Mammary epithelial cell (primary cell): ENCODE measurements at places on chromosomes 3 and 15.

GRCh38 chr3:161274691-161275298 lies 53.7 kb downstream of the NMD3 start:
- peak; percentile 55 for DNase-seq

- DNase-seq, result no peak
These were observed 48.1 kb upstream of the XXYLT1 start for GRCh38 chr3:195319060-195319459.

DNA sequence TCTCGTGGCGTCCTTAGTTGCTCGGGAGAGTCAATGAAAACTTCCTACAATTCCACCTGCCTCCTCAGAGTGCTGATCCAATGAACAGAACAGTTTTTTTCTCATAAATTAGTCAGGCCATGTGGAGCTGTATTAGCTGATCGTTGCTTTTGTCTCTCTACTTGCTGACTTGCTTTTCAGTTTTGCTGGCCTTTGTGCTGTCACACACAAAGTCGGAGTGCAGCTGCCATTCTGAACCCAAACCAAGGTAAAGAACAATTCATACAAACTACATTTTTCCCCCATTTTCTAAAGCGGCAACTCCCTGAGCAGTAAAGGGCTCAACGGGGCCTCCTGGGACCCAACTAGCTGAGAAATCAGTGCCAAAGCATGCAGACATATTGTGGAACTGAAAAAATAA lies 43.1 kb downstream of the MEIS2 start:
- no peak for DNase-seq

- no peak for DNase-seq
These were observed 25.0 kb downstream of the TCF12 start for GRCh38 chr15:56943403-56943802.

DNA sequence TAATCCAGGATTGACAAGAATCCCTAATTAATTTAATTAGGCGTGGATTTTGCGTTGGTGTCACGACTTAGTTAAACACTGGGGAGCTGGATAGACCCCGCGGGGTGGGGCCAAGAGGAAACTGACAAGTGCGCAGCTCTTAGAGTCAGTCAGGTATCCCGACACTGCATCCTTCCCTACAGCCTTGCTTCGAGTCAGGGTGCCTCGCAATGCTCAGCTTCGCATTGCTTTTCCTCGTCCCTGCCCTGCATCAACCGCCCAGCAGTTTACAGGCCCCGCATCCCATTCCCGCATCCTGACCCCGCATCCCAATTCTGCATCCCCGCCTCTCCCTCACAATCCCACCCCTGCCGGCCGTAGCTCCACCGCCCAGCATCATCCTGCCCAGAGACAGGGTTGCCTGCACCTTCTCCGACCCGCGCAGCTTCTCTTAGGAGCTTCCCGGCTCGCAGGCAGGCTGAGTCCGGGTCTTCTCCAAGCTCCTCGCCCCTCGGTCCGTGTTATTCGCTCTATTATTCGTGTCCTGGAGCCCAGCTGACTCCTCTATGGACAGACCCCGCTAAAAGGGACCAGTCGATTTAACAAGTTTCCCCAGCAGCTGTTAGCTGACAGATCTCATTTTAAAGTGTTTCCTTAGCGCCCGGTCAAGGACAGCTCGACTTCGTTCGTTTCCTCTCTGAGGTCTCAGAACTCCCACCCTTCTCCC lies 699 bp upstream of the SHOX2 start:
- DNase-seq, result peak; percentile 9

DNA sequence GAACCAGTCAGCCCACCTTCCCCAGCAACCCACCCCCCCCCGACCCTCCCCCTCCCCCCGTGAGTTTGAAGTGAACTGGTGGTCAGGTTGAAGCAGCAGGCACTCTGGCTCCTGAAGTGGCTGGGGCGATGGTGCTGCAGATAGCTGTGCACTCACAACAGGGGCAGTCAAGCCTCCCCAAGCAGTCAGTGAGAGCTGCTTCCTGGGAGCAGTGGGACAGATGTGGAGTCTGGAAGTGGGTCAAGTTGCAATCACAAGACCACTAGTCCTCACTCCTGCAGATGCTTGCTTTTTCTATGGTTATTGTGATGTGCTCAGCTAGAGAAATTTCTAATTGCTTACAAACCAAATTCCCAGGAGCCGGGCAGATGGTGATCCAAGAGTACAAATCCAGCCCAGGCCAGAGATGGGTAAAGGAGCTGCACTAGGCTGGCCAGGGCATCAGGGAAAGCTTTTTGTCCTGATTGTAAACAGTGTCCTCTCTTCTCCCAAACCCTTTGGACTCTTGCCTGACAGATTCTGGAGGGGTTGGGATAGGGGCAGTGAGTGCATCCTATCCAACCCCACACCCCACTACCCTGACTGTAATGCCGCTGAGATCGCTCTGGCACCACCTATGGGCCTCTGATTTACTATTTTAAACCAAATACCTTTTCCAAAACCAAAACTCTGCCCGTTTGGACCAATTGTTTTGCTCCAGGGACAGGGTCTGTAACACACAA lies 9.8 kb upstream of the CLPX start:
- DNase-seq, result no peak

GRCh38 chr15:91100814-91101607 lies 954 bp downstream of the SV2B start:
- DNase-seq, result no peak

DNA sequence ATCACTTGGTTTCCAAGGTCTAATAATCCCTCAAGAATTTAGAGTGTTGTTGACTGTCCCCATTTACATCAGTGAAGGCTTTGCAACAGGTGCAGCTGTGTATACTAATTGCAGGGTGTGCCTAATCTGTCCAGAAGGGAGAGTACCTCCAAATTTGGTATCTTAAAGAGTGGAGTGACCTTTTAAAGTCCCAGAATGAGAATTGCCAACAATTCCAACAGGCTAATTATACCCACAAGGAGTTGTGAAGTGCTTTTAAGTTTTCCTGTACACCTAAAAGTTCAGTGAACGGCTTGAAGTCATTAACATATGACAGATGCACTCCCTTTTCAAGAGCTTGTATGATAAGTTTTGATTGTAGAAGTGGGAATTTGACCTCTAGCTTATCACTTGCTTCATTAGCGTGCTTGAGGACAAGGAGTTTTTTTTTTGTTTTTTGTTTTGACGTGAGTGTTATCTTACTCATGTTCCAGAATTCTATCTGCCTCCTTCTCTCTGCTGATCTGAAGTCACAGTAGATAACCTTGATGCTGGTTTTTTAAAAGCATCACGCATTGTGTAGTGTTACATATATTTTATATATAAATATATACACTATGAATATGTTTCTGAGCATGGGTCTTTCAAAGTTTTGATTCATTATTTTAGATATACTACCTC lies 26.3 kb downstream of the CDIN1 start:
- DNase-seq, result no peak

GRCh38 chr3:128155616-128156360 lies 2.5 kb downstream of the EEFSEC start:
- DNase-seq, result no peak

DNA sequence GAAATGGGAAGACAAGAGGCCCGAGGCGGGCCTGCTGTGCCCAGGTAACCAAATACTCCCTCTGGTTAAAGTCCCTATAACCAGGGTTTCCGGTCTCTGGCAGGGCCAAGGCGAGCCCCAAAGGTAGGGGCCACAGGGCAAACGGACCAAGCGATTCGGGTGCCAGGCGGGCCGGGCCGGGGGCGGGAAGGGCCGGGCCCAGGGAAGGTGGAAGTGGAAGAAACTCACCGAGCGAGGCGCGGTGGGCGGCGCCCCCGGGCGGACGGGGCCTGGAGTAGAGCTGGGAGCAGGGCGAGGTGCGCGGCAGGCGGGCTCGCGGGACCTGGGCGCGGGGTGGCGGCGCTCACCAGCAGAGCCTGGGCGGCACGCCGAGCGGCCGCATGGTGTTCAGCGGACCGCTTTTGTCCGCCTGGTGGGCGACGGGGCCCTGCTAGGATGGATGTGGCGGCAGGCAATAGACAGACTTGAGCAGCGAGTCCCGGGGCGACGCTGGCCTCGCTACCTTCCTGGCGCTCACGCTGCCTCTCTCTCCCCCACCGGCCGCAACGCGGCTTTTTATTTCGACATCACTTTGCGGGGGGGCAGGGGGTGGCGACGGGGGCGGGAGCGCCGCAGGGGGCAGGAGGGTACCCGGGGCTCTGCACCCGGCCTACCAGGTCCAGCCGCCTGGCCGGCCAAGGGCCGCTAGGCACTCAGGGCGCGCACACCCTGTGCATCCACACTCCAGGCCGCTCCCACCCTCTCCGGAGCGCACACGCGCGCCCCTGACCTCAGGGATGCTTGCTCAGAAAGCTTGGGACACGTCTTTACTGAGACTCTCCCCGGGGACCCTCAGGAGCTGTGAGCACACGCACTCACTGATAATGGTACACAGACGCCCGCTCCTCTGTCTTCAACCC lies at the start of gene GATA2:
GATA2 (minus strand) TSS at position 531 of the 899 bp plus-strand sequence. CDS start 6,170 bp downstream, outside the sequence.
- no peak for DNase-seq

GRCh38 chr15:81285461-81285860 lies 38.5 kb downstream of the STARD5 start:
- no peak for DNase-seq

DNA sequence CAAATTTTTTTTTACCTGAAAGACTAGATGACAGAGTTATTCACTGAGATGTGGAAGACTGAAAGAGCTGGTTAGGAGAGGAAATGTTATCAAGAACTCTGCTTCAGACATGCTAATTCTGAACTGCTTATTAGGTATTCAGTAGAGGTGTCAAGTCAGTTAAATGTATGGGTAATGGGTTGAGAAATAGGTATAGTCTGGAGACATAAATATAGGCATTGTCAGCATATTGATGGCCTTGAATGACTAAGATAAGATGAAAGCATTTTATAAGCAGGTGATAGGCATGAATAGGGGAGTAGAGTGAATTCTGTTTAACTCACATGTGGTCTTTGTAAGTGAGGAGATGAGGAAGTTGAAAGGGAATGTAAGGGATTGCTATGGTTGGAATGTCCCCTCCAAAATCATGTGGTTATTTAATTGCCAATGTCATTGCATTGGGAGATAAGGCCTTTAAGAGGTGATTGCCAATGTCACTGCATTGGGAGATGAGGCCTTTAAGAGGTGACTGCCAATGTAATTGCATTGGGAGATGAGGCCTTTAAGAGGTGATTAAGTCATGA lies 904.2 kb downstream of the CADM2 start:
- DNase-seq, result no peak

DNA sequence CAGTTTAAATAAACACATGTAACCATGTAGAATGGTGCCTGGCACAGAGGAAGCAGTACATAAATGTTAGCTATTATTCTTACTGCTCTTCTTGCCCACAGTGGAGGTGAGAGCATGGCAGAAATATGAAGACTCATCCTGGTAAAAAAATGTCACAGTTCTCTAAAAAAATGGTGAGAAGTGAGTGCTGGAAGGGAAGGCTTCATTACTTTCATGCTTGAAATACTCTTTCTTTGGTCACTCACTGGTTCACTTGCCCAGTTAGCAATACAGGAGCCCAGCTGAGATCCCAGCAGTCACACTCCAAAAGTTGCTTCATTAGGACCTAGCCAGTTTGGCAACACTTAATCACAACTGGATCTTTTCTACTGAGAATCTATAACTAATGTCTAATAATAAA lies 1017.2 kb downstream of the TUSC7 start:
- no peak for DNase-seq

GRCh38 chr3:193905541-193906396 lies 230.2 kb upstream of the HES1 start:
- no peak for DNase-seq

GRCh38 chr15:91291673-91292072 lies 191.6 kb downstream of the SV2B start:
- DNase-seq, result no peak

GRCh38 chr3:87436781-87437543 lies 160.6 kb upstream of the POU1F1 start:
- peak; percentile 57 for DNase-seq

- DNase-seq, result no peak
These were observed 42.3 kb downstream of the PSMD6 start for GRCh38 chr3:63980830-63981498.

DNA sequence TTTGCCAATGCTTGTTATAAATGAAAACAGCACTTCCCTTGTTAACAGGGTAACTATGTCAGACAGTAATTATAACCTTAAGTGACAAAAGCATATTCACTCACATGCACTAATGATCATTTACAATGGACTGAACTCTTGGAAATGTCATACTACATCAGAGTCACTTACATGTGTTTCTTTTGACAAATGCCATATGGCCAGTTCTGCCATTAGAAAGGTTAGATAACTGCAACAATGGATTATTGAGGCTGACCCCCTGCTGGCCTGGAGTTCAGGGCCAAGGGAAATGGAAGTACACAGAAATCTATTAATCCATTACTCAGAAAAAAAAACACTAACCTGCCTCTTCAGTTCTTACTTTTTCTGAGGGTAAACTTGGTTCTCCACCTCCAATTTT lies 313.4 kb downstream of the CNTN3 start:
- DNase-seq, result no peak

GRCh38 chr3:114624571-114625181 lies 330.8 kb downstream of the TIGIT start:
- peak; percentile 89 for DNase-seq

DNA sequence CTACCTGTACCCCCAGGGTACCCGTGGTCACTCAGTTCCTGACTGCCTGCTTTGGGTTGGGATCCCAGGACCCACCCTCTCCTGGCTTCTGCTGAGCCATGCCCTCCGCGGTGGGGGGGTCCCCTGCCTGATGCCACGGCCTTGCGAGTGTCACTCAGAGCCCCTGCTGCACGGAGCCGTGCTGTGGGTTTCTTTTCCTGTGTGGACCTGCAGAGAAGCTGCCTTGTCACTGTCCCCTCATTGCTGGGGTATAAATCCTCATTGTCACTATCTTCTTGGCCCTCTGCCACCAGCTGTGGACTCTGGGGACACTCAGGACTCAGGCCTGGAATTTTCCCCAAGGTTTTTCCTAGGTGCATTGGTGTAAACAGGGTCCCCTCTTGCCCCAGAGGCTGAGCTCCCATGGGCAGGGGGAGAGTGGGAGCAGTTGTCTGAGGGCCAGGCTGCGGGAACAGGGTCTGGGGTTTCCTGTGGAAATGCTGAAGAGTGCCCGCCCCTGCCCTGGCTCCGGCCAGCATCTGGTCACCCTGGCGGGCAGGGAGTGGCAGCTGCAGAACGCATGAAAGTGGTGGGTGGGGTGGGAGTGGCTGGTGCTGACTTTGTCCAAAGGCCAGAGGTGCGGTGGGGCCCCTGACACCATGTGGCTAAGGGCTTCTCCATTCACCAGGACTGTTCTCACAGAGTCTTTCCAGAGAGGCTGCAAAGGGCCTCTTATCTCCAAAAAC lies 191.7 kb downstream of the GOLGA6L6 start:
- DNase-seq, result no peak

- DNase-seq, result no peak
These were observed 27.0 kb upstream of the DYNC1LI1 start for GRCh38 chr3:32597656-32598055.

DNA sequence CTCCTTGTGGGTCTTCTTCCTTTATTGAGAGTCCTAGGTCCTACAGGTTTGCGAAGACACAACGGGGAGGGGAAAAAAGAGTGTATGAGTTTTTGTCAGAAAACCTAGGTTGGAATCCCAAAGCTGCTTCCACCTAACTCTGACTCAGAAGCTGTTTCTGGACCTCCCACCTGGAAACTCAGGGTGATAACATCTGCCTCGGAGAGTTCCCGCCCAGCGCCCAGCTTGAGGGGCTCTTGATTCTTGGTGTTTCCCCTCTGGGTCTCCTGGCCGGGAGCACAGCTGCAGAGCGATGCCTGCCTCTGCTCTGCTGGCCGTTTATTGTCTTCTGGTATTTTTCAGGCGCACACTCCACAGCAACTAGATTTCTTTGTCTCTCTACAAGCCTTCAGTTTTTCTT lies 52.9 kb upstream of the MYZAP start:
- no peak for DNase-seq
